ENCODE measurements at places on chromosomes 4 and X.

- DNase-seq, result no peak
These were observed 110.7 kb downstream of the WDFY3 start for GRCh38 chr4:84855774-84856173.

DNA sequence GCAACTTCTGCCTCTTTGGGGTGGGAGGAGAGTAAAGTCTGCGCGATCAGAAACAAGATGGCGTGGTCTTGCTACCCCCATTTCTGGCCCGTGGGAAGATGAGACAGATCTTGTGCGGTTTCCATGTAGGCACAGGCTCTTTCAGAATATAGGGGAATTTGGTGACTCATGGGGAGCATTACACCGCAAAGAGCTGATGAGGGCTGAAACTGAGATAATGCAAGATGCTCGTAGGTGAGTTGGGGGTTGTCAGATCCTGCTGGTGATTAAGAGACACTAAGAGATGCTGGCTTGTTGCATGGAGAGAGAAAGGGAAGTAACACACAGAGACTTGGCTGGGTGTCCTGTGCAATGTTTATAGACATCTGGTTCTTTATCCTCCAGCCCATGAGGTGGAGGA, 1.5 kb downstream of the EVC start:
- no peak for DNase-seq

- no peak for DNase-seq
These were observed 8.3 kb downstream of the HCCS start for GRCh38 chrX:11119313-11119943.

DNA sequence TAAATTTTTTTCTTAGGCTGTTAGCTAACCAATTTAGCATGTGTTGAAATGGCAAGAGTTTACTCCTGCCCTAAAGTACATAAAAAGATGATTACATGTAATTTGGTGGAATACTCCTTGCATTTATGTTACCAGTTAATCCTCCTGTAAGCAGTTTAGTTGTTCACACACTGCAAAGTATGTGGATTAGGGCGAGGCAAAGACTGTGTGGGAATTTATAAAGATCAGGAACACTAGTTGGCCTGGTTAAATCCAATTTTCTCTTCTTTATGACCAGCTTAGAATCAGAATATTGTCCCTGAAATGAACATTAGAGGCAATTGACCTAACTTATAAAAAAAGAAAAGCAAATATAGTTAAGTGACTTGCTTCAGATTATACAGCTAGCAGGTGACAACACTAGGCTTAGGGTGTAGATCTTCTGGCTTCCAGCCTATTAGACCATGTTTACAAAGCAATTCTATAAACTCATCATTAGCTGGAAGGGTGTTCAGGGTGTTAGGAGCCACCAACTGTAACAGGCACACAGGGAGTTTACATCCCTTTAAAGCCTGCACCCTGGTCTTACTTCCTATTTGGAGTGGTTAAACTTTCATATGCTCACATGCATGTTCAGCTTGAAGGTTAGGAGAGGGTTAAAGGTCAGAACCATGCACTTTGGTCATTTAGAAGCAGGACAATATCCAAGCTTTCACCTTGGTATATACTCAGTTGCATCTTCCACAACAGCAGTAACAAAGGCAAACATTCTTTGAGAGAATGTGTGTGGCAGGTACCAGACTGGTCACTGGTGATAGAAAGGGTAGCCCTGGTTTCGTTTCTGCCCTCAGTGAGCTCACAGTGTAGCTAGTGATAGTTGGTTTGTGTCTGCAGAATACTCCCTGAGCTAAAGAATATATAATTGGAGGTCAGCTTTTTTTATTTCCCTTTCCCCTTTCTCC, 72.6 kb downstream of the GC start:
- DNase-seq, result no peak

GRCh38 chr4:155392481-155393184, 15.9 kb upstream of the MAP9 start:
- no peak for DNase-seq

GRCh38 chrX:3748052-3748559, 34.7 kb upstream of the PRKX start:
- no peak for DNase-seq

GRCh38 chrX:44974451-44974850, 101.5 kb downstream of the KDM6A start:
- DNase-seq, result no peak

DNA sequence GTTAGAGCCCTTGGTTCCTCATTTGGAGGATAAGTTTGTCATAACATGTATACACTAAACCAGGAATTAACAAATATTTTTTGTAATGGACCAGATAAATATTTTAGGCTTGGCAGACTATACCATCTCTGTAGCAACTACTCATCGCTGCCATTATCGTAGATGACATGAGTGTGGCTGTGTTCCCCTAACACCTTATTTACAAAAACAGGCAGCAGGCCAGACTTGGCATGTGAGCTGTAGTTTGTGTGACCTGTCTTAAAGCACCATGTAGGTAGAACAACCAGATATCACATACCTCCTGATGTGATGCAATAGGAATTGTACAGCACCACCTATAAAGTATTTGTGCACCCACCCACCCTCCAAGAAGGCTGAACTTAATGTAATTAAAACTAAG, 82.0 kb downstream of the RASGEF1B start:
- DNase-seq, result no peak

- DNase-seq, result no peak
These were observed 208.1 kb upstream of the ADGRL3 start for GRCh38 chr4:60992037-60992436.

GRCh38 chr4:138487230-138487629, 245.1 kb upstream of the SLC7A11 start:
- DNase-seq, result no peak

DNA sequence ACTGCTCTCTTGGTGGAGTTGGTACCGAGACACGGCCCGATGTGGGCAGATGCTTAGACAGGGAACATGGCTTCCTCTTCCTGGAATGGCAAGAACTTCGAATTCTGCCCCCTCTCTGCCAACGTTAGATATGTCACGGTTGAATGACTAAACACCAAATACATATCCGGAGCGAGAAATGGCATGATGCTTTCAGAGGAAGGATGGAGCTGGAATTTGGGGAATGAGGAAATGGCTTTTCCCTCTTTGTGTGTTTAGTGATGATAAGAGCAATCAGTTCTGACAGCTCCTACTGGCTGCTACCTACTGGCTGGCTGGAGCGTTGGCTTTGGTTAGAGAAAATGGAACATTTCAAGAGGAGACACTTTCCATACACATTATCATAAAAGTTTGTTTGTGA, 140.0 kb downstream of the DHRSX start:
- no peak for DNase-seq

- no peak for DNase-seq
These were observed 75.2 kb downstream of the GABRB1 start for GRCh38 chr4:47106561-47106960.

- DNase-seq, result peak; percentile 81
These were observed 123.6 kb upstream of the RBPJ start for GRCh38 chr4:26197018-26197779.

- no peak for DNase-seq
These were observed 9.8 kb upstream of the UTP3 start for GRCh38 chr4:70678383-70678999.

- DNase-seq, result no peak
These were observed 16.6 kb upstream of the ERCC6L start for GRCh38 chrX:72255445-72255844.

DNA sequence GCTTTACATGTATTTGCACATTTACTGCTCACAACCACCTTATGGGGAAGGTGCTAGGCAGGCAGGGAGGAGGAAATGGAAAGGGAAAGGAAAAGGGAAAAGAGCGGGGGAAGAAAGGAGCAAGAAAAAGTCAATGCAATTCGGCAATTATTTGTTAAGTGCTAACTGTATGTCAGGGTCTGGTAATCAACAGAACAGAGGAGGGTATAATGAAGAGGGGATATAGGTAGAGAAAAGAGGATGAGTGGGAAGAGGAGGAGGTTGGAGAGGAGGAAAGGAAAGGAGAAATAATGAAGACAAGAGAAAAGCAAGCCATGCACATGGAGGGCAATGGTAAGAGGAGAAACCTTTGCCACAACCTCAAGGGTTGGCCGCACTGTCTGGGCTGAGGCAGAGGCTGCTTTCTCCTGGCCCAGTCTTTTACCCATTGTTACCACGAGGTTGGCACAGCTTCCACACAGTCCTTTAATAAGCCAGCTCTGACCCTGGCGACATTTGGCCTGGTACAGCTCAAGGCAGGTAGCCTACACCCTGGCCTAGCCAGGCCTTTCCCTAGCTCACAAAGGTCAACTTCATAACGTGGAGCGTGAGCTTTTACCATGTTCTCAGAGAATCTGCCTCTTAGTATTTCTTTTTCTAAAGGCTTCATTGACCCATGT, 836 bp downstream of the BTK start:
- DNase-seq, result no peak

DNA sequence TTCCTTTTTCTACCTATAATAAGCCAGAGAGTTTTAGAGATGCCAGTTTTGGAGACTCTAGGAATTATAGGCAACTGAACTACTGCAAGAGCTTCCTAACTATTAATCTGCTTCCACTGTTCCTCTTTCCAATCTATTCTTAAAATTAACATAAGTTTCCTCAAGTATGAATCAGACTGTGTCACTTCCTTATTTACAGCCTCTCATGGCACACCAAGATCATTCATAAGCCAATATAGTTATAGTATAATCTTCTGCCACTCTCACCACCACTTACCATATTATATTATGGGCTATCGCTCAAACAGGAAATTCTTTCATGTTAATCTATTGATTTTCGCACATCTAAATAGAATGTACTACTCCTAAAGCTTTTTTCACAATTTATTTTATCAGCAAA, 383.5 kb downstream of the STPG2 start:
- no peak for DNase-seq

GRCh38 chr4:6152869-6153705, 47.3 kb downstream of the JAKMIP1 start:
- peak; percentile 57 for DNase-seq

GRCh38 chr4:15131551-15131950, 129.3 kb downstream of the CPEB2 start:
- DNase-seq, result no peak

DNA sequence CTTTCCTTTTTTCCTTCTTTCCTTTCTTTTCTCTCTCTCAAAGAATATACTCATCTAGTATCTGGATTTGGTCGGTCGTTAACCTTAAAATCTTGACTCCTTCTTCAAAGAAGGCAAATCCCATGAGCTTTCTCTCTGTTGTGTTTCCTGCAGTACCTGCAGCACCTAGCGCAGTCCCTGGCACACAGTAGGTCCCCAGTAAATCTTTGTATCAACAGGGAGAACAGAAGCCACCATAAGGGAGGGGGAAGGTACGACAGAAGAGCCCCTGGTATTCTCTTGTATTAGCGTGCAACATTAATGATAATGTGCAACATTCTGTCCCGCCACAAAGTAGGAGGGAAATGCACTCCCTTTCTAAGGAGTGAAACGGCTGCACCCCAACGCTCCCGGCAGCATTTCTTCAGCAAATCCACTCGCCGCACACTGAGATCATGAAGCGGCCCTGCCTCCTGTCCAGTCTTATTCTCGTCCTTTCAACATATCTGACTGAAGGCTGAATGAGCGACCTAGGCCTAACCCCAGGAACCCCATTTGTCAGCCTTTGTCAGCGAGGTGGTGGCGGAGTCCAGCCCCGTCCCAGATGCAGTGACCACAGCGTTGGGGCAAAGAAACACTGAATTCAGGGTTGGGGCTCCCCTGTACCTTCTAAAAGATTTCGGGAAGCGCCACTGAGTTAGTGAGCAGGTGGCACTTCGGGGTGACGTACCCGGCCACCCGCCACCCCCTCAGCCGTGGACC, 133.7 kb downstream of the AMELX start:
- DNase-seq, result no peak

GRCh38 chr4:16329125-16329796, 103.0 kb upstream of the TAPT1 start:
- DNase-seq, result no peak

- no peak for DNase-seq
These were observed 196.8 kb downstream of the DCHS2 start for GRCh38 chr4:154294652-154295350.

DNA sequence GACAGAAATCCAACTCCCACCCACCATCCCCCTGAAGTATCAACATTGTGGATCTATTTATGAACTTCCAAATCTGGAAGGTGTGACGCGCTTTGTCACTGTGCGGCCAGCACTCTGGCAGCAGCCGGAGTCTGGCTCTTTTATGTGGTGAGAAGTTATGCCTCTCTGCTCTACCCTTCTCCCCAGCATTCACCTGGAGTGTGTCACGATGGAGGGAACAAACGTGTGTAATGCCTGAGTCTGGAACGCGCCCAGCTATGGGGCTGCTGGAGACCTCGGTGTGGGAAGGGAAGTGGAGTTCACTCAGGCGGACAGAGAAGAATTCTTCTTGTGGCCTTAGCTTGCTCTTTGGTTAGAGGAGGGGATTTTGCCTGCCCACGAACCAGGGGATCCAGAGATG, 222.1 kb upstream of the RPL34 start:
- DNase-seq, result no peak

DNA sequence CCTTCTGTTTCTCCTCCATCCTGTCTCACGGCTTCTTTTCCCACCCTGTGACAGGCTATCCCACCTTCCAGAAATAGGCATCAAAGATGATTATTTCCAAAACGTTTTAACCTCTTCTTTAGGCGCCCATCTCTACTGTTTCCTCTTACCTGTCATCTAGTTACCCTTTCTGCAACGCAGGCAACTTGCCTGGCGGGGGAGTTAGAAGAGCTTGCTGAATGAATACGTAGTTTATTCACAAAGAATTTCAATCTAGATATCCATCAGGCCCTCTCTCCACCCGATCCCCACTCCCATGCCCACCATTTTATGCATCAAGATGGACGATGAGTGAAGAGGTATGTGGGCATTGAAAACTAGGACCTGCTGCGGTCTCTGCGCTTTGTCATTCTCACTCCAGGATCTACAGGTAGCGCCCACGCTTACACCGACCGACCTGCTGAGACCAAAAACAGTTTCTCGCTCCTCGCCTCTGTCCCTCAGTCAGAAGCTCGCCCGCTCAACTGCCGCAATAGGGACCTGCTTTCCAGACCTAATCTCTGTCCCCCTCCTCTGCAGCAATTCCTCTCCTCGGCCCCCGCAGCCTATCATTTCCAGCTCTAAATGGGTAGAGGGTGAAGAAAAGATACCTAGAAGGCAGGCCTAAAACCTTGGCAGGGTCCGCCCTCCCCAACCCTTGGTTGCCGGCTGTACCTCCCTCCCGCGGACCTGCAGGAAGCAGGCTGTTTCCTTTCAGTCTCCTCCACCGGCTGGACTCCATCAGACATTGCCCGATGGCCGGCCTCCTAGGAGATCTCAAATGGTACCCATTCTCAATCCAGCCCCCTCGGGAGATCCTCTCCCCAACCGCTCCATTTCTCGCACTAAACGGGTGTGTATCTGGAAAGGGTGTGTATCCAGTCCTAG, 624 bp downstream of the BEX5 start:
- DNase-seq, result peak; percentile 44

DNA sequence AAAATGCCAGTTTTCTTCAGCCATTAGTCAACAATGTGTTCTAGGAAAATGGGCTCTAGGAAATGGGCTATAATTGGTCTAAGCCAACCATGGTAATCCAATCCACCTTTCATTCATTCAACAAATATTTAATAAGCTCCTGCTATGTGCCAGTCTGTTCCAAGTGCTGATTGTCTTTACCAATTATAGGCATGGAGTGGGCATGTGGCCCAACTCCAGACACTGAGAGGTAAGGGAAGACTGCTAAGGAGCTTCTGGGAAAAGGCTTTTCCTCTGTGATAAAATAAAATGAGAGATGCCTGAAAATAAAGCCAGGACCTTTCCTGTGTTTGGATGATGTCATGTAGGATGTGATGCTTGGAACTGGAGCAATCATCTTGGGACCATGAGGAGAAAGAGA, 43.3 kb downstream of the HOPX start:
- no peak for DNase-seq

GRCh38 chrX:49919617-49920016, 2.8 kb upstream of the CLCN5 start:
- peak; percentile 46 for DNase-seq

Data from activated naive CD4-positive, alpha-beta T cell treated with anti-CD3 and anti-CD28 coated beads, Interleukin-2, amount 10 ng/mL, durations not matched to agents 7 days and 5 days (primary cell).